ENCODE measurements at places on chromosomes 4 and X.

DNA sequence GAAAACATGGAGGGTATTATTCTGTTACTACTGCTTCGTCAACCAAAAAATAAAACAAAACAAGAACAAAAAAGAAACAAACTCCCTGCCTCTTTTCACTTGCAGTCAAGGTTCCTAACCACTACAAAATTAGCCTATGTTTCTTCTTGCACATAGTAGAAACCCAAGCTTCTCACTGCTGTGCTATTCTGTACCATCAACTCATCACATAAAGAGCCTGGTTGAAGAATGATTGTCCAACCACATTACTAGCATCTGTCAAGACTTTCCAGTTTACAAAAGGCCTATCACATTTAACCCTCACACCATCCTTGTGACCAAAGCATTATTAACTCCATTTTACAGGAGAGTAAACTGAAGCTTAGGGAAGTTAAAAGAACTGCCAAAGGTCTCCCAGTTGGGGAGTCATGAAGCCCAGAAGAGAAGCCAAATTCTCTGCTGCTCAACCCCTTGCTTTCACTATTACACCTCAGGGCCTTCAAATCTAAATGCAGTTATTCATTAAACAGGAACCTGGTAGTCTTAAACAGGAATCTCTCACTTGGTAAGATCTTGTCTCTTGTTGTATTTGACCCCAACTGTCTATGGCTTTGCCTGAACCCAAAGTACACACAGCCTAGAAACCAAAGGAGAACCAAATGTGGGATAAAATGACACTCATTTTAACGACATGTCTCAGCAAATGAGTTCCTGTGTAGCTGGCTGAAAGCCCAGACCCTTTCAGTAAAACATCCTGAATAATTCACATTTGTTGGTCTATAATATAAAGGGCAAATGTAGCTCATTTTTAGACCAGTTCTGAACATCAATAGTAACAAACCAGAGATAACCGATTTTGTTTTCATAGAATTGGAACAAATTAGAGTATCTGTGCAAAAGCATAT is 8.6 kb downstream of the F9 start:
- no peak for DNase-seq

GRCh38 chr4:3249711-3250437 is 915 bp downstream of the MSANTD1 start:
- DNase-seq = no peak

- no peak for DNase-seq
Observed at GRCh38 chr4:177271091-177271490, 38.6 kb upstream of the NEIL3 start.

- no peak for DNase-seq
Observed at GRCh38 chrX:41802958-41803357, 79.0 kb downstream of the GPR82 start.

DNA sequence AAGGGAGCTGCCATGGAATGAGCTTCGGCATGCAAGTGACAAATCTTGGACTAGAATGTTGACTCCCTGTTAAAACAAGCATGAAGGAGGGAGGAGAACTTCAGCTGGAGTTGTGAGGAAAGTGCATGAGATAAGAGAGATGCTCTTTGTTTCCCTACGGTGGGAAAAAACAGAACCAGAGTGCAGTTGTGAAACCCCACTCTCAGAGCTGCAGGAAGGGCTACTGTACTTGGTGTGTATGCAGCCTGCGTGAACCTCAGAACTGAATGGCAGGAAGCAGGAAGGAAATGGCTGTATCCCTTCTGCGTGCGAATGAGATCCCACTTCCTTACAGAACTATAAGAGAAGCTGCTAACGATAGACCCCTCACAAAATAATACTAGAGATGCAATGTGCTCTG is 57.2 kb downstream of the EGF start:
- no peak for DNase-seq

DNA sequence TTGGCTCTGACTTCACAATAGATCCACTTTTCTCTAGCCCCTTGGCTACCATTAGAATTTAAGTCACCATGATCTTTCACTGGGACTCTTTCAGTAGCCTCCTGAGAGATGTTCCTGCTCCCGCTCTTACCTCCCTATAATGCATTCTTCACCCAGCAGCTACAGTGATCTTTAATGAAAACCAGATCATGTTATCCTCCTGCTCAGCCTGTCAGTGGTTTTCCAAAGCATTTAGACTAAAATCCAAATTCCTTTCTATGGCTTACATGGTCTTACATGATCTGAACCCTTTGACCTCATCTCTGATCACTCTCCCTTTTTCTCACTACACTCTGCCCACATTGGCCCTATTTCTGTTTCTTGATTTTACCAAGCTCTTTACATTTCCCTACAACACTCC is 18.3 kb upstream of the RPS6KA3 start:
- no peak for DNase-seq

DNA sequence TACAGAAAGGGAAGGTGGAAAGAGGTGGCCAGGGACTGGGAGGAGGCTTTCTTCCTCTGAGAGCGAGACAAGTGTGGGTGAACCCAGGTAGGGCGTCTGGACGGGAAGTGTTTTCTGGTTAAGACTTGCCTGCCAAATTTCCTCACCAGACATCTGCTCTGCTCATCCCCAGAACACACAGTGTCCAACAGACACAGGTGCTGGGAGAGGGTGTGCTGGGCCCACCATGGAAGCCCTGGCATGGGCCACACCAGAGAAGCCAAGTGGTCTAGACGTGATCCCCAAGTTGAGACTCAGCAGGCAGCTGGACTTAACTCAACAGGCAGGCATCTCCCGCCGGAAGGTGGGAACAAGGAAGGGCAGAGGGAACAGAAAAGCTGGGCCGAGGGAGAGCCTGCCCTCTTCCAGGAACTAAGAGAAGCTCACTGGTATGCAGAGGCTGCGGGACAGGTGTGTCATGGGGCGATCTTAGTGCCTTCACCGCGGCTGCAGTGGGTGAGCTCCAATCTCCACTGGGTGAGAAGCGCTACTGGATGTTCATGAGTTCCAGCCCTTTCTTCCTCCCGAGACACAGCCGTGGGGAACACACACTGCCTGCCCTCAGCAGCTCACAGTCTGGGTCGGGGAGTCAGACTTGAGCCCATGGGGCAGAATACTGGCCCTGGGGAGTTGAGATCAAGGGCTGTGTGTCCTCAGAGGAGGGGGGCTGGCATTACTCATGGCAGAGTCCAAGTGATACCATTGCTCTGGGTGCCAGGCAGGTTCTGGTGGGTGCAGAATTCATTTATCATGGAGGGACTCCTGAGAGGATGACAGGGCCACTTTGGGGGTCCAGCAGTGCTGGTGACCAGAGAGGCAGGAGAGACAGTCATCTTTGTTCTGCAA is 110.2 kb downstream of the CPZ start:
- DNase-seq = no peak

DNA sequence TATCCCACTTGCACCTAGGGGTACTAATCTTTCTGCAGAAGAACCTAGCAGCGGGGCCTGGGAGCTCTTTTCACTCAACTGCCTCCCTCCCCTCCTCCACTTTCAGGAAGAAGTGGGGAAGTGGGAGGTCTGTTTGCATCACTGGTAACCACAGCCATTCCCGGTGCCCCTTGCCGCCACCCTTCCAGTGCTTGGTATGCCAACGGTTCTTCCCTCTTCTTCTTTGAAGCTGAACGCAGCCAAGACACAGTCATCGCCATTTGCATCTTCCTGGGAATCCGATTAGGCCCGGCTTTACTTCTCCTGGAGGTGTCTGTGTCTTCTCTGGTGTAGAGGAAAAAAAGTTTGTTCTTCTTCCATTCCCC is 47.2 kb upstream of the RBPJ start:
- no peak for DNase-seq

DNA sequence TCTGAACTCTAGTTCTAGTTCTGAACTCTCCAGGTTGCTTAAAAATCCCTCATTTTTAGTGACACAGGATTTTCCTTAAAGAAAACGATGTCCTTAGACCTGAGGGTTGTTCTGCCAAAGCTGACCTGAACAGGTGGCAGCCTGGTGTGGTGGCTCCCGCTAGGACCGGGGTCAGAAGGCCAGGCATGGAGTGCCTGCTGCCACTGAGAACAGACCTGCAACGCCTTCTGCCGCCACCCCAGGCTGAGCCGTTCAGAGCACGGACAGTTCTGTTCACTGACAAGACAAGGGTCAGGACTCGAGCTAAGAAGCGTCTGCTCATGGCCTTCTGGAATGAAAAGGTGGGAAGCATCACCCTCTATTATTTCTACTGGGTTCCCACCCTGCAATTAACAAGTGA is 15.8 kb downstream of the DCTD start:
- no peak for DNase-seq

DNA sequence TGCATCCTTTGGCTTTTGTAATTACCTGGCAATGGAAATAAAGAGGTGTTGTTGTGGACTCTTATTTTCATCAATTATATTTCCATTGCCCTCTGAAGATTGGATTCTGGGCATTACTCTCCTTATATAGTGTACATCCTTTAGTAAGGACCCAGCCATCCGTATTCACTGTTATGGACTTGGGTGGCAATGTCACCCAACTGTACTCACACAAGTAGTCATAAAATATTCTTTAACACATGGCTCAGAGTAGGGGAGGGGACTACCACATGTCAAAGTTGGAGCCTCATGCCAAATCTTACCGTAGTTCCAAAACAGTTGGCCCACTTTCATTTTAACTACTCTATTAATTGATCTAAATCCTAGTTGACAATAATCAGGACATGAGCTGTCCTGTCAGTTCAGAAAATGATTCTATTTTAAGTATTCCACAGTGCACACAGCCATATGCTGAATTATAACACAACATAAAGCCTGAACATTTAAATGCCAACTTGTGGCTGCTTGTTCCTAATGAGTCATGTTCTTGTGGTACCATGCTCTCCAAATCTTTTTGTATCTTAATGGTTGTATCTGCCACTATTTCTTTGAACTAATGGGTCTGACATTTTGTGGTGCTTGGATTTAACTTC is 4.9 kb downstream of the FRAS1 start:
- DNase-seq = no peak

DNA sequence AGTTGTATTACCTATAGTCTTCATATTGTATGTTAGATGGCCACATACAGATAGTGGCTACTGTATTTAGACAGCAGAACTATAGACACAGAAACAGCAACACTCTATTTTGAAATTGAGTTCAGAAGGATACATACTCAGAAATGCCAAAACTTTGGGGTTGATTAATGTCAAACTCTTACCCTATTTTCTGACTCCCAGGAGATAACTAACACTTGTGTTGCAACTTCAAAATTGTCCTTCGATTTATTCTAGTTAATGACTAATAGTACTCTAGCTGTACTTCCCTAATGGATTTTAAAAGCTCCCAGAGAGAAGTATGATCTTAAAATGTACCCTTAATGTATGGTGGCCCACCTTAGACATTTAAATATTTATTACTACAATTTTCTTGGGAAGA is 229.9 kb upstream of the UGT8 start:
- DNase-seq = no peak

DNA sequence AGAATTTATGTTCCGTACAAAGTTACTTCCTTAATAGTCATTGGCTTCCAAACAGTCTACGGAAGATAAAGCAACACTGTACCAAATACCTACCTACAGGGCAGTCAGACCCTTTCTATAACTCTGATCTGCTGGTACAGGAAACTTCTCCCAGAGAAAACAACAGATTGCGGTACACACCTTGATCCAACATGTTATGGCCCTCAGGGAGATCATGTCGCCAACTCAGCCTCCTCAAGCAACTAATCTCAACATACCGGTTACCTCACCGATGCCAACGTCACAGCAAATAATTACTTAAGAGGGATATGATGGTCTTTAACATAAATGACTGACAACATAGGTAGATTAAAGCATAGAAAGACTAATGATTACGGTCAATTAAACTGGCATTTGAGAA is 70.4 kb downstream of the RFC1 start:
- no peak for DNase-seq

- no peak for DNase-seq
Observed at GRCh38 chrX:16903274-16904022, 33.3 kb upstream of the RBBP7 start.

GRCh38 chr4:55447108-55447708 is 51.5 kb downstream of the TMEM165 start:
- no peak for DNase-seq

- no peak for DNase-seq
Observed at GRCh38 chr4:138049355-138049754, 192.8 kb downstream of the SLC7A11 start.

- no peak for DNase-seq
Observed at GRCh38 chr4:56130606-56131155, 181.9 kb downstream of the CEP135 start.

GRCh38 chrX:154988719-154989118 is 33.8 kb downstream of the F8 start:
- DNase-seq = no peak

GRCh38 chrX:68994135-68994890 is 165.5 kb downstream of the EFNB1 start:
- DNase-seq = no peak

GRCh38 chr4:103626296-103626695 is 93.5 kb downstream of the TACR3 start:
- DNase-seq = no peak

GRCh38 chrX:15151267-15152186 is 118.4 kb downstream of the ASB9 start:
- no peak for DNase-seq

- DNase-seq = no peak
Observed at GRCh38 chr4:78477276-78477675, 74.3 kb upstream of the ANXA3 start.

GRCh38 chr4:130233377-130234047 is 1137.6 kb downstream of the C4orf33 start:
- DNase-seq = no peak

GRCh38 chrX:2901367-2902036 is 27.6 kb downstream of the ARSD start:
- DNase-seq = no peak

DNA sequence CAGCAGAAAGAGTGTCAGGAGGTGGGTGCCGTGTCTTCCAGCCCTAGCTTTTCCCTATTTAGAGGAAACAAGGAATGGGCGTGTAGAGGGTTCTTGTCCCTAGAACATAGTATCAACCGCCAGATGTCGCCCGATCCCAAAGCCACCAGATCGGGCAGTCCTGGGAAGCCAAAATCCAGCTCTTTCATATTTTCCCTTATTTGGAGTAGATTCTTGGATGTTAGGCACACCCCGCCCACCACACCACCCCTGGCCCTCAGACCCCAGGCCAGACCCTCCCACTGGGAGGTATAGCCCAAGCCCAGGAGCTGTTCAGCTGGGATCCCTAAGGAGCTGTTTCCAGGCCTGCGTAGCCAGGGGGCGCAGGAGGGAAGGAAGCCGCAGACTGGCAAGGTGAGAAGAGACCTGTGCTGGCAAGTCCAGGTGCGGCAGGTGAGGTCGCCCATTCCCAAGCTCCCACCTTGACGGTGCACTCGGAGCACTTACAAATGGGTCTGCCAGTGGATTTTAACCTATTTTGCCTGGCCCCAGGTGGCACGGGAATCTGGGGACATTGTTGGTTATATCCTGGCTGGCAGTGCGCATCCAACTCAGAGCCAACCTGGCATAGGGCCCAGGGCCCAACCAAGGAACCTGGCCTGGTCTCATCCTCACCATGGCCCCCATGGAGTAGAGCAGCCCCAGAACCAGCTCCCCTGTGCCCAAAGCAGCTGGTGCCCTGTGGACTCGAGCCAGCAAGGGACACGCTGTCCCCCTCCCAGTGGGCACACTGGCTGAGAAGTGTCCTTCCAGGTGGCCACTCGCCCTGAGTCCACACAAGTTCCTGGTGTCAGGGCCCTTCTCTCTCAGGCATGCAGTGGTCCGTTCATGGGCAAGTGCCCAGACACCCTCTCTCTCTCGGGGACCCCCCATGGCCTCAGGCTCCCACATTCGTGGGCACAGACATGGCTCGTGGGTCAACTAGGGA is 811 bp downstream of the FLNA start:
- DNase-seq = peak; percentile 11

Data from cerebellar nuclear complex (tissue), 1 donor.